CD4-positive, alpha-beta T cell treated with Interleukin-15 for 1 hour (primary cell): ENCODE measurements at places on chromosomes 13 and 19.
A peak's percentile ranks its signal among the peaks of the same experiment; 100 is the strongest.

DNA sequence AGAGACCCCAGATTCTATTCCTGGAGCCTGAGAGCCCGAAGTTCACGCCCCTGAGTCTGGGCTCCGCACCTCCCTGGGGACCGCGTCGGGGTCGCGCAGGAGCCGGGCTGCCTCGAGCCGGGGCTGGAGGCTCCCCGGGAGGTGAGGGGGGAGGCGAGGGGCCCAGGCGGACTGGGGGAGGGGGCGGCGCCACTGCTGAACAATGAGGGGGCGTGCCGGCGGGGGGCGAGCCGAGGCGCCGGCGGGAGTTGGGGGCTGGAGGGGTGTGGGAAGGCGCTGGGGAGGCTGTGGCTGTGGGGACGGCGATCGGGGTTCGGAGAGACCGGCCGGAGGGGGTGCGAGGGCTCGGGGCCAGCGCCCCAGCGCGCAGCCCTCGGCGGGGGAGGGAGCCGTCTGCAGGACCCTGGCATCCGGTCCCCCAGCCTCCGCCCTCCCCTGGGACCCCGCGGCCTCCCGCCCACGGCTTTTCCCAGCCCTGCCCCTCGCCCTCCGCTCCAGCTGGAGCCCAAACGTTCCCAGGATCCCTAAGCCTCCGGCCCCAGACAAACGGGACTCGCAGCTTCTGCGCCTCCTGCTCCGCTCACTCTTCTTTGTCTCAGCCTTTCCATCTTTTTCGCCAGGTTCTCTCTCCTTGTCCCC, 922 bp downstream of the PLEKHG2 start:
- DNase-seq, result peak; percentile 46

- no peak for DNase-seq
These were observed 393.8 kb downstream of the ITGBL1 start for GRCh38 chr13:101846249-101846648.

DNA sequence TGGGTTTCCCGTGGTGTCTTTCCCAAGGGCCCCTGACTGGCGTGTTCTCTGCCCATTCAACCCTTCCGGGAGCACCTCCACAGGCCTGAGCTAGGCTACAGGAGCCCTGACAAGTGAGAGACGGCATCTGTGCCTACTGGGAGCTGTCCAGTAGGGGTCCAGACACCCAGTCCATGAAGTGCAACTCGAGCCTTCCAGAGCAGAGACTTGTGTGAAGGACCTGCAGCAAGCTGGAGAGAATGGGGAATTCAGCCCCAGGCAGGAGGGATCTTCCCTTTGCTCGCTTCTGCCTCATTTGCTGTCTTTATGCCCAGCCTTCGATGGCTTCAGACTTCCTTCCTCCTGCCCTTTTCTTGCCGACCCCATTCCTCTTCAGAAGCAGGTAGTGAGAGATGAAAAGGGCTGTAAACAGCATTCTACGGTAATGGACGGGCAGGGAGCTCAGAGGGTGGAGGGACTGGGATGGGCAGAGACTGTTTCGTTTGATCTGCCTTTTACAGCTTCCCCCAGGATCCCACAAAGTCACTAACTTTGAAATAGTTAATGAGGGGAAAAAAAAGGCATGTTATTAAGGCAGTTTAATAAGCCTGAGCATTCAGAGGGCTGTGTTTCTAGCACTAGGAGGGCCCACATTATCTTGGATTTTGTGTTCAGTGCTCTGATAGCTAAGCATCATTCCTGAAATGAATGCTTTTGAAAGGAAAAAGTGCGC, 327.6 kb downstream of the FGF9 start:
- no peak for DNase-seq

DNA sequence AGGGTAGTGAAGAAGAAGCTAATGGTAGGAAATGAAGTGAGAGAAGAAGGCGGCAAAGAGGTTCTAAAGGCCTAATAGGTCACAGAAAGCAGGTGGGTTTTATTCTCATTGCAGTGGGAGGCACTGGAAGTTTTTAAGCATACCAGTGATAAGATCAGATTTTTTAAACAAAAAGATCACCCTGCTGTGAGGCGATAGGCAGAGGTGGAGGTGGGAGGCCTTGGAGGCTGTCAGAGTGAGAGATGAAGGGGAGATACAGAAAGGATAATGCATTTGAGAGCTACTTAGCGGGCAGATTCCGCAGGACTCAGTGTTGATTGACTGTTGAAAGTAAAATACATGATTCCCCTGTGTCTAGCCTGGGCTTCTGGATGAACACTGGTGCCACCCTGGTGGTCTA, 116.7 kb upstream of the FRY start:
- no peak for DNase-seq

- DNase-seq, result no peak
These were observed 407.8 kb downstream of the ZNF536 start for GRCh38 chr19:30780032-30780431.

DNA sequence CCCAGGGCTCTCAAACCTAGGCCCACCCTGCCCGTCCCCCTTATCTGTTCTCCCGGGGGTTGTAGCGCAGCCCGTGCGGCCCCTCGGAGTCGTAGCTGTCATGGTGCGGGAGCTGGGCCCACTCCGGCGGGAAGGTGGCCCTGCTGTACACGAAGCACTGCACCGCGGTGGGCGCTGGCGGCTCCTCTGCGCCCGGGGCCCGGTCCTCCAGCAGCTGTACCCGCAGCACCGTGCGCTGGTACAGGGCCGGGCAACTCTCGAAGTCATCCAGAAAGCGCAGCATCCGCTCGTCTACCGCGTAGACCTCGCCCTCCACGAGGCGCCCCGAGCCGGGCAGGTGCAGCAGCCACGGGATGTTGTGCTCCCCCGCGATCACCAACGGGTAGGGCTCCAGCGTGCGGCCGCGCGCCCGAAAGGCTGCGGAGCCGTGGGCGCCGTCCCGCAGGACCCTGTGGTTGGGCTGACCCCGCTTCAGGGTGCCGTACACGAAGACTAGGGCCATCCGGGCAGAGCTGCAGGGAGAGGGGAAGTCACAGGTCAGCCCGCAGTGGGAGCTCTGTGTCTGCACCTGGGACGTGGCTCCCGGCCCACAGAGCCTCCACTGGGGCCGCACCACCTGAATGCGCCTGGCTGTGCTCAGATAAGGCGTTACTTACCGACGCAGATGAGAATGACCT, 56.4 kb downstream of the GGACT start:
- no peak for DNase-seq

DNA sequence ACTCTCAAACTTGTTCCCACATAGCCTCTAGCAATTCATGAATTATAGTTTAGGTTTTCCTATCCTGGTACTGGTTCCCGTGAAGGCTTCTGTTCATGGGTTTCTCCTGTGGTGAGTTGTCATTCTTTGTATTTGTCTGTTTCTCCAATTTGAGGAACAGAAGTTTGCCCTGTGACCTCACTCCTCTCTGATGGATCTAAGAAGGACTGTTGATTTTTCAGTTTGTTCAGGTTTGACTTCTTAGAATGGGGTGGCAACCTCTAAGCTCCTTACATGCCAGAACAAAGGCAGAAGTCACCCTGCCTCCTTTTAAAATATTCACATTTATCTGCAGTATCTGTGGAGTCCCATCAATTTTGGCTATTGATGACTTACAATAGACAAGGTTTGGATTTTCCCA, 354.0 kb downstream of the SPRY2 start:
- no peak for DNase-seq

DNA sequence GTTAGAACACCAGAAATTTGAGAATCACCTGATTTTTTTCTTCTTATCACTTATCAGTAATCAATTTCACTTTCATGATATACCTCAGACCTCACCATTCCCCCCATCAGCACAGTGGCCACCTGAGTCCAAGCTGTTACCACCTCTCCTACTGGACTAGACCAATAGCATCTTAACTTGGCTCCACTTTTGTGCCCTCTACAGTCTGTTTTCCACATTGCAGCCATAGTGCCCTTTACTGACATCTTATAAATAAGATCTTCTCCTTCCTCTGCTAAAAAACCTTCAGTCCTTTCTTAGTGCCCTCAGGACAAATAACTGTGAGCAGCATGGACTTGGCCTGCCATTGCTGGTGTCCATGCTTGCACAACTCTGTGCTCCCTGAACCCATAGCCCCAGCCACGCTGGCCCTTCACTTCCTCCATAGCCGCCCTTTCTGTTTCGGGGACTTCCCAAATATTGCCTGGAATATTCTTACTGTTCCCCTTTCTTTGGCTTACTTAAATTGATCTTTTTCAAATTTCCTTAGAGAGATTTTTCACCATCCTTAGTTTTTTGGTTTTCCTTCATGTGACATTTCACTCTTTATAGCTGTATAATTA, 380.8 kb downstream of the LMO7 start:
- no peak for DNase-seq

DNA sequence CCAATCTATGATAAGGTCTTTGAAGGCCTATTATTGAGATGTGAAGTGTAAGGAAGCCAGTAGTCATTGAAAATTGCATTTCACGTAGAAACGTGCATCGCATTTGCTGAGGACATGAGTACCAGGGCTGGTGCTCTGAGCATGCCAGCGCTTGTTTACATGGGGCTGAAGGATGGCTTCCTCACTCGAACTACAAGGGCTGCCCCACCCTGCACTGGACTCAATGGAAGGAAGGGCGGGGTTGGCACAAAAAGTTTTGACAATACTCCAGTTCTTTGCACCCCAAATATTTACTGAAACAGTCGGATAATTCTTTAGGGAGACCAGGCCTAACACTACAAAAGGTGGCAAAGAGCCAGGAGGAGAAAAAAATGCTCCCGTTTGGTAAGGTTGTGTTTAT, 28.9 kb upstream of the MED4 start:
- DNase-seq, result no peak

- DNase-seq, result no peak
These were observed 182.6 kb downstream of the EFNB2 start for GRCh38 chr13:106352850-106353249.

DNA sequence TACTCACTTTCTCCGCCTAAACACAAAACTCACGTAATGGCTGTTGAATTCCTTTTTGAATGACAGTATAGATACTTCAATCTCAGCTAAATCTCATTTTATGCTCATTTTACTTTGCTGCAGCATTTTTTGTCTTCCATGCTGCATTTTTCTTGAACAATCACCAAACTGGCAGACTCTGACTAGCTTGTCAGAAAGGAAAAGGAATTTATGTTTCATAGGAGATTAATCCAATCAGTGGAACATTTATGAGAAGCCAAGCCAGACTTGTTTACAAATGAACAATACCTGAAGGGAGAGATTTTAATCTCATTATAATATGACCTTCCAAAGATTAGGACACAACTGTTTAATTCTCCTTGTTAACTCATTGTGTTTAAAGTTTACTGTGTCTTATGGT, 1044.3 kb downstream of the DIAPH3 start:
- DNase-seq, result no peak
